ENCODE measurements at places on chromosomes 1 and 21.

- no peak for DNase-seq
These were observed 157.3 kb downstream of the PEX14 start for GRCh38 chr1:10631811-10632593.

DNA sequence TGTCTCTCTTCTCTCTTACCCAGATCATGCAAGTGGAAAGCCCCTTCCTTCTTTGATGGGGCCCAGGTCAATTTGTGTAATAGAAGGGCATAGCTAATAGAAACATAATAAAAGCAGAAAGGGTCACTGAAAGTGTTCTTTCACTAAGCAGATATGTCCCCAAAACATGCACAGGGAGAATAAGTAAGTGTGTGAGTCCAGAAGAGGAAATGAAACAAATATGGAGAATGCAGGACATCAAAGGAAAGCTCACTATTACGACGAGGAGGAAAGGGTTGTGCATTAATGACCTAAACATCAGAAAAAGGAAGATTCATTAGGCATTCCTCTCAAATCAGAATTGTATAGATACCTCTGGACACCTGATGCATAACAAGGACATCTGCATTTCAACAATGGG is 81.4 kb upstream of the SMYD2 start:
- no peak for DNase-seq

DNA sequence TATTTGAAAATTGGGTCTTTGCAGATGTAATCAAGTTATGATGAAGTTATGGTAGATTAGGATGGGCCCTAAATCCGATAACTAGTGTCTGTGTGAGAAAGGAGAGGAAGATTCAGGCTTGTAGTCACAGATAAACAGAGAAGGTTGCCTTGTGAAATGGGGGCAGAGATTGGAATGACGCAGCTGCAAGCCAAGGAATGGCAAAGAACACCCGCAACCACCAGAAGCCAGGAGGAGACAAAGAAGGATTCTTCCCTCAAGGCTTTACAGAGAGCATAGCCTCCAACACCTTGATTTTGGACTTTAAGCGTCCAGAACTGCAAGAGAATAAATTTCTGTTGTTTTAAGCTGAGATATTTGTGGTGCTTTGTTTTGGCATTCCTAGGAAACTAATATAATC is 35.4 kb upstream of the COL24A1 start:
- DNase-seq = peak; percentile 3

DNA sequence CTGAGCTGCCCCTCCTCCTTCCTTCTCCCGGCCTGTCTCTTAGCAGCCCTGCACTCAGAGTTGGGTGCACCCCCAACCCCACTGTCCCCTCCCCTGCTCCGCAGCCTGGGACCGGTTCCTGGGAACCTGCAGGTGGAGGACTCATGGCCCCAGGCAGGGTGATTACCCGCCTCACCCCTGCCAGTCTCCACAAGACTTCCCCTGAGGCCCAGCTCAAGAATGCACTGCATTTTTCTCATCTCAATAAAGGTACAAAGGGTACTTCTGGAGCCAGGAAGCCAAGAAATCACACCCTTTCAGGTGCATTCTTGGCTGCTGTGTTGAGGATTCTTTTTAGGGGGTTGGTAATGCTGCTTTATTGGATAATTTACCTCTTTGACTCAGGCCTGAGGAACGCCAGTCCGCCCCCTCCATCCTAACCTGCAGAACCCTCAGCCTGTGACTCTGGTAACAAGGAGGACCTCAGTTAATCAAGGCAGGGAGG is 126.3 kb upstream of the TMPRSS2 start:
- no peak for DNase-seq

DNA sequence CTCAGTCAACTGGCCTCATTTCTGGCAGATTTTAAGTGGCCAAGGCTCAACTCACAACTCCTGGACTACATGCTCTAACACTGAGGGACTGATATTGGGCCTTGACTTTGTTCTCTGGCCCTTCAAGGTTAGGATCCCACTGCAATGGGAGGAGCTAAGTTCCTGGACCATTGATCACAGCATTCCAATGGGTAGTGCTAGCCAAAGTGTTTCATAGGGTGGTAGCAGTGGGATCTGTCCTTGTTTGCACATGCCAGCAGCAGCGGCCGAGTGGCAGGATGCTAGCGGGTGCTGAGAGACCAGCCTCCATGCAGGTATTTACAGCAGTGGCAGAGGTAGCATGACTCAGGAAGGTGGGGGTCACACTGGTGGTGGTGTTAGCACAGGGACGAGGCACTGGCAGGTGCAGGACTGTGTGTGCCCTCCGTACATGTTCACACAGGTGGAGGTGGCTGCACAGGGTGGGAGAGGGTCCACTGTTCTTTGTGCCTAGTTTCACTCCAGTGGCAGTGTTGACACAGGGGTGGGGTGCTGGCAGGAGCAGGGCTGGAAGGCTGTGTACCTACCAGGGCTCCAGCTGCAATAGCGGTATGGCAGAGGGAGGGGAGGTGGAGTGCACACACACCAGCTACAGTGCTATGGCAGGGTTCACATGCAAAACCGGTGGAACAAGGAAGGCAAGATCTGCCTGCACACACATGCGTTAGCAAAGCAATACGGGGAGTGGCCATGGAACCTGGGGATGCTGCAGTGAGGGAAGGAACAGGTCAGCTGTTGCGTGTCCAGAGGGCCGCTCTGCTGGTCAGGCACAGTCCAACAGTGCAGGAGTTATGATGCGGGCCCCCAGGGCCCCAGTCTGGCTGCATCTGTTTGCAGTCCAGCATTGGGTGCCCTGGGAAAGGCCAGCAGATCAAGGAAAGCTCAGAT is 51.7 kb downstream of the COL24A1 start:
- DNase-seq = no peak

DNA sequence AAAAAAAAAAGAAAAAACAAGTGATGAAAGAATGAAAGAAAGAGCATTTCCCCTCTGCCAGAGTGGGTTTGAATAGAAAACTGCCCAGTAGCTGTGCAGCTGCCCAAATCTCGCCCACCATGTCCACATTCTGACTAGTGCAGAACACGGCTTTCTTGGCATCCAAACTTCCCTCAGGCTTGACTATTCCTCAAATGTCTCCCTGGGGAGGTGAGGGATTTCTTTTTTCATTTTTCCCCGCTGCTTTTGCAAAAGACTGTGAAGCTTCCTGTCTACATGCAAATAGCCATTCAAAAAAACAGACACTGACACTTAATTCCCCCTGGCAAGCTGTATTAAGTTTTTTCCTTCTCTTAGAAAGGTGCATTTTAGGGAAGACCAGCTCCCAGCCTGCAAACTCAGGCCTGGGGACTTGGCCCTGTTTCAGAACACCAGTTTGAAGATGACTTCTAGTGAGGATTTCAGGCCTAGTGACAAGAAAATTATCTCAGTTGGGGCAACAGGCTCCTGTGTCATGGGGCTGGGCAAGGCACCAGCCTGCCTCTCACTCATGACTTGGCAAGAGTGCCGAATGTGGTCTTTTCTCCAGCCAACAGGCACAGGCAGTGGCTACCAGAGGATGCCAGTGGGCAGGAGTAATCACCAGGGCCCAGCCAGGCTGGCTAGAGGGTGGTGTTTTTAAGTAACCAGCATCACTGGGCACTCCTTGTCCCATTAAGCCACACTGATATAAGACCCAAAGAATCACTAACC is 178.1 kb upstream of the NFIA start:
- no peak for DNase-seq

- no peak for DNase-seq
These were observed 81.8 kb upstream of the SGIP1 start for GRCh38 chr1:66452162-66452561.

- DNase-seq = peak; percentile 93
These were observed 83.8 kb upstream of the HOOK1 start for GRCh38 chr1:59730759-59731478.

DNA sequence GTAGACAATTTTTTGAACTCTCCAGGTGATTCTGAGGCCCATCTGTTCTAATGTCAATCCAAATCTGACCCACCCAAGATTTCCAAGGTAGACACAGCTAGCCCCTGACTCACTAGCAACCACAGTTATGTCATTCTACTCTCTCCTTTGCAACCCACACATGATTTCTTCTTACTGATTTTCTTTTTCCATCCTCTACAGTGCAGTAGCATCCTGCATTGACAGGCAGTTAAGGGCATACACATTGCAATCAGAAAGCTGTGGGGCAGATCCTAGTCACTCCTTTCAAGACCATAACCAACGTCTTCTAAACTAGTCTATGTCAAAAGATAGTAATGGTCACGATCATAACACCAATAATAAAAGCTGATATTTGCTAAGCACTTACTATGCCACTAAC is 54.2 kb downstream of the JAK1 start:
- no peak for DNase-seq

- no peak for DNase-seq
These were observed 62.6 kb downstream of the MAP3K7CL start for GRCh38 chr21:29193072-29193471.

DNA sequence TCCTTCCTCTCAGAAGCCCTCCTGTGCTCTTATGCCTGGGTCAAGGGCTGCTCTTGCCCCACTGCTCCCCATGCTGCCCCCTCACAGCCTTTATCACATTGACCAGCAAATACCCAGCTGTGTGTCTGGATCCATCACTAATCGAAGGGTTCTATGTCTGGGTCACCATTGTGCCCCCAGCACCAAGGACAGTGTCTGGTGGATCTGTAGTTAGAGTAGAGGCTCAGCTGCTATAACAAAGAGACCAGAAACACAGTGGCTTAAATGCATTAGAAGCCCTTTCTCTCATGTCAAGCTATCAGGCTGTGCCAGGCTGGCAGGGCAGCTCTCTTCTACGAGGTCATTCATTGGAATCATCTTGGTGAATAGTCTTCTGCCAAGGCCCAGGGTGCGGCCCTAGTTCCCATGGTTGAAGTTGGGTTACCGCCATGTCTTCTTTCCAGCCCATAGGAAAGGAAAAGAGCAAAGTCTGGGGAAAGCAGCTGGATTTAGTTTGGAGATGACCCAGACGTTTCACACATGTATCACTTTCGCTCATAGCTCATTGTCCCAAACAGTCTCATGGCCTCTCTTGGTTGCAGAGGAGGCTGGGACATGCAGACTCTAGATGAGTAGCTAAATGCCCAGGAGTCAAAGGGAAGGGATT is 32.2 kb downstream of the STUM start:
- no peak for DNase-seq

- DNase-seq = no peak
These were observed 19.7 kb downstream of the FCRL5 start for GRCh38 chr1:157532569-157532968.

- DNase-seq = no peak
These were observed 20.3 kb upstream of the C2CD2 start for GRCh38 chr21:41973861-41974751.

DNA sequence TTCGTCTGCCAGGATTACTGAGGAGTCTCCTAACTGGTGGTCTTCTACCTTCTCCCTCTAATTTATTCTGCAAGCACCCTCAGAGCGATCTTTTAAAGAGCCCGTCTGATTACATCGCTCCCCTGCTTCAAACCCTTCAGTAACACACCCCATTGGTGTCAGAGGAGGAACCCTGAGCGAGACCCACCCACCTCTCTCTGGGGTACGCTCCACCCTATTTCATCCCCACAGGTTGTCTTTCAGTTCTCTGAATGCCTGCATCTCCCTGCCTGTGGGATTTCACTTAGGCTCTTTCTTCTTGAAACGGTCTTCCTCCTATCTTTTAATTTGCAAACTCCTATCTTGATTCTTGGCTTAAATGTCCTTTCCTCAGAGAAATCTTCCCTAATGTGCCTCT is 39.4 kb downstream of the C1orf21 start:
- no peak for DNase-seq

DNA sequence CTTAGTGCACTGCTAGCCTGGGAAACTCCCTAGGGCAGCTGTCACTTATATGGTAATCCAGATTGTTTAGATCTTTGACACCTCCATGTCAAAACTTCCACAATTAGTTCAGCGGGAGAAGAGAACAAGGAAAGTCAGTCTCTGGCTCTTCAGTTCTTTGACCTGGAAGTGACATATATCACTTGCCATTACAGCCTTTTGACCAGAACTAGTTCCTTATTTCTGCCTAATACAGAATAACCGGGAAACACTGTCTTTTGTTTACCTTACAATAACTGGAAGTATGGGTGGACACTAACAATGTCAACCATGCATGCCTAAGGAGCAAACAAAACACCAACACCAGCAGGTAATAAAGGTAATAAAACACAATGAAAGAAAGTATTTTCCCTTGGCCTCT is 68.3 kb downstream of the C4BPA start:
- DNase-seq = no peak

- no peak for DNase-seq
These were observed 330.0 kb upstream of the POU3F1 start for GRCh38 chr1:38376577-38376976.

DNA sequence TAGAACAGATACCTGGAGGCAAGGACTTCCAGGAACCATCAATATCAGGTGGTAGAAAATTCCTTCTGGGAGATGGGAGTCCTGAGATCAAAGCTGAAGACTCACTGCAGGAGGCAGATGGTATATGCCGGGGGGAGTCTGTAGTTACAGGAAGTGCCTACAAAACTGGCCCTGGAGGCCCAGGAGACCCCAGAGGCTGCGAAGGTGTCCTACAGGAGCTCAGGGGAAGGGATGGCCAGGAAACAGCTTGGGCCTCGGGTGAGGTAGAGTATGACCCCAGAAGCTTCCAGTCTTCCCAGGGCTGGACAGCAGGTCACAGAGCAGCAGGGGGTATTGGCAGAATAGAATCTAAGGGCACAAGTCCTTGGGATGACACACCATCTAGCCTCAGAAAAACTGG is 16.4 kb downstream of the IGFN1 start:
- no peak for DNase-seq

- peak; percentile 94 for DNase-seq
These were observed 1.3 kb upstream of the SLC16A1 start for GRCh38 chr1:112957133-112957812.

- no peak for DNase-seq
These were observed 94.2 kb downstream of the PLXNA2 start for GRCh38 chr1:208149776-208150514.

DNA sequence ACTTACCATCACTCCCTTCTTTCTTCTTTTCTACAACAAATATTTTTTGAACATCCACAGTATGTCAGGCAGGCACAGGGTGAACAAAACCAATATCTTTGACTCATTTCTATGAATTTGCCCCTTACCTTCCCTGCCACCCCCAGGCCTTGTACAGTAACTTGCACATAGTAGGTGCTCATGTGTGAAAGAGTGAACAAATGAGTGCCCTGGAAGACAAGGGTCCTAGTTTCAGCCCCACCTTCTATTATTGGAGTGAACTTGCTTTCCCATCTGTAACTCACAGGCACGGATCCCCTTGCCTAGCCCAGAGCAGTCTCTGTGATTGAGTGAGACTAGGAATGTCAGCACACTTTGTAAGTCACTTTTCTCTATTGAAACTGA is 12.8 kb downstream of the ZDHHC18 start:
- DNase-seq = no peak

- DNase-seq = peak; percentile 41
These were observed at the start of gene DNAJC6 for GRCh38 chr1:65309304-65310077. Gene DNAJC6 (plus strand): TSS chr1:65309543. CDS start chr1:65309746, 203 bp downstream.

DNA sequence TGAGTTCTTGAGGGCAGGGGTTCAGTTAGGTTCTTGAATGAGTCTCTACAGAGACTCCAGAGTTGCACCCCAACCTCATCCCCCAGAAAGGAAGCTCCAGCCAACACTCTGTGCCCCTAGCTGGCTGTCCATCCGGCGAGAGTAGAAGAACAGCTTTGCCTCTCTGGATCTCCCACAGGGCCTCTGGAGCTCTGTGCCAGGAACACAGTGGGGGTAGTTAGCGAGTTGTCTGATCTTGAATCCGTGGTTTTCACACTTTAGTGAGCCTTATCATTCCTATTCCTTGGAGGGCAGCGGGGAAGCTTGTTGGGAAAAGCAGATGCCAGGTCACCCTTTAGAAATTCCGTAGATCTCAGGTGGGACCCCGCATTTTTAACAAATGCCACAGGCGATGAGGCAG is 45.0 kb downstream of the STUM start:
- no peak for DNase-seq

GRCh38 chr1:20641975-20642374 is 8.7 kb downstream of the PINK1 start:
- DNase-seq = no peak
